Stimulated activated CD8-positive, alpha-beta memory T cell treated with anti-CD3 and anti-CD28 coated beads, Interleukin-2, amount 100 ng/mL, for 48 hours (primary cell): ENCODE measurements at places on chromosomes 1 and 21.
A peak's percentile ranks its signal among the peaks of the same experiment; 100 is the strongest.

- no peak for DNase-seq
These were observed 108.1 kb upstream of the MAGI3 start for GRCh38 chr1:113282008-113282892.

- peak; percentile 22 for DNase-seq
These were observed 9.2 kb upstream of the EVA1C start for GRCh38 chr21:32403201-32403777.

- DNase-seq = no peak
These were observed 1.1 kb upstream of the COQ8A start for GRCh38 chr1:226938903-226939437.

GRCh38 chr21:46486481-46487126 lies 27.9 kb downstream of the DIP2A start:
- DNase-seq = no peak

DNA sequence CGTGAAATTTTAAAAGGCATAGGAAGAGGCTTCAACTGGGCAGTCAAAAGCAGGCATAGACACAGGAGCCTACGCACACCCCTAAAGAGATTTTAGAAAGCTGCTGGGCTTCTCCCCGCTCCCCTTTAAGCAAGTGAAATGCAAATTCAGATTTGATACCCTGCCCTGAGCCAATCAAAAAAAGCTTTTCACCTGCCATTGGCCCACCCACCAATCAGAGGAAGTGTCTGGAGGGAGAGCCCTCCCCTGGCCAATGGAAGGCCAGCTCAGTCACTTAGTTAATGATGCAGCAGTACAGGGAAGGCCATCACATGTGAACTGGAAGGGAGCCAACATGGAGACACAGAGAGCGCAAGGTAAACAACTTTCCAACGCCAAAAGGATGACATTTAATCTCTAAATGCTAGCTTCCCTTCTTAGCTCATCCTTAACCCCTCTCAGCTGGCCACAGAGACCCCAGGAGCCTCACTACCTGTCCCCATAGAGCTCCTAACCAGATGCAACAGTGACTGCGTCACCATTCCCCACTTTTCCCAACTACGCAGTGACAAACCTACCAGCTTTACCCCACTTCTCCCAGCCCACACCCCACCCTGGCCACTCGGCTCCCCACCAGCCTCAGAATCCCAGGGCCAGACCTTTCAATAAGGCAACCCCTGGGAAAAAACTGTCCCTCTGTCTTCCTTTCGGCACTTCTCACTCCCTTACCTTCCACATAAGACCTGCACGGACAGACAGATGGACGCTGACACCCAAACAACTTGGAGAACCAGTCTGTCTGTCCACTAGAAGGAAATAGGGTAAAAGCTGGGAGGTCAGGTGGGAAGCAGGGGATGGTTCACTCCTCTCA lies 71.0 kb downstream of the CD46 start:
- peak; percentile 32 for DNase-seq

- DNase-seq = no peak
These were observed 13.8 kb upstream of the SLC2A7 start for GRCh38 chr1:9039761-9040658.

GRCh38 chr1:246417152-246417812 lies 89.8 kb downstream of the SMYD3 start:
- DNase-seq = no peak

GRCh38 chr1:46991083-46991923 lies 32.2 kb upstream of the CYP4X1 start:
- no peak for DNase-seq

GRCh38 chr1:17071794-17072193 lies 18.0 kb upstream of the SDHB start:
- no peak for DNase-seq
